ENCODE measurements at places on chromosomes 4 and X.

DNA sequence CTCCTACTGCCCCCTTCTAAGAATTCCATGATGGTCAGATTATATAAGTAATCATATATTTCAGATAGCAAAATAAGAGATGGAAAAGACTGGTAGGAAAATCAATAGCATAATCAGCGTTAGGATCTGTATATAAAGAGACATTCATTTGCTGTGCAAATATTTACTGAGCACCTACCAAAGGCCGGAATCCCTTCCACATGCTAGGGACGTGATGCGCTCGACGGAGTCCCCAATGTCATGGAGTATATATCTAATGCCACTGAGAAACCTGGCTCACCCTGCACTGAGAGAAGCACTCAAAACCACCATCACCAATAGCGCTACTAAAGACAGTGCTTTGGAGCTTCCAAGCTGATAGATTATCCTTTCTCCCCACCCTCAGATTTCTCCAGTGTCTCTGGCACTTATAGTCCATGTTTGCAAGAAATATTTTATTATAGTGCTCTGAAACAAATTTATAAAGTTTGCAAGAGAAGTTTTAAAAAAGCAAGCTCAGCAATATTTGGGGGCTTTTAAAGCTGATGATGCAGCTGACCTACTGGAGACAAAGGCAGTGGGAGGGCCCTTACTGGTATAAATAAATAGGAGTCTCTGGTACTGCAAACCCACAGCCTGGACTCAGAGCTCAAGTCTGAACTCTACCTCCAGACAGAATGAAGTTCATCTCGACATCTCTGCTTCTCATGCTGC lies at the start of gene CXCL13:
Gene CXCL13 (plus strand): TSS at position 611 of the 693 bp plus-strand sequence. CDS start 46 bp downstream, at position 657.
- no peak for DNase-seq

GRCh38 chr4:73603271-73603710 lies 16.9 kb downstream of the RASSF6 start:
- no peak for DNase-seq

DNA sequence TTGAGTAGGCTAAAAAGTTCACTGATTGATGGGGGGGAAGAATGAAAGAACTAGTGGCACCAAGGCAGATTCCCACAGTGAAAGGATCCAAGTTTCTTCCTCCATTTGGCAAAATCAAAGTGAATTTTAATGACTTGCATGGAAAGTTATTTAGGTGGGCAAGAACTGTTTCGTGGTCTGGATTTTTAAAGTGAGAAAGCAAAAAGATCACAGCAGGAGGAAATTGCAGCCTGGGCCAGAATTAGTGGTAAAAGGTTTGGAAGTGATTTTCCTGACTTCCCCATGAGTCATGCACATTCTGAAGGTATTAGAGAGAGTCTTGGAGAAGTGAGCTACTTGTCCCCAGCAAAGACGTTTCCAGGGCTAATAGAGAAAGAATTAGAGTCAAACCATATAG lies 207.8 kb downstream of the ANTXR2 start:
- DNase-seq: no peak

DNA sequence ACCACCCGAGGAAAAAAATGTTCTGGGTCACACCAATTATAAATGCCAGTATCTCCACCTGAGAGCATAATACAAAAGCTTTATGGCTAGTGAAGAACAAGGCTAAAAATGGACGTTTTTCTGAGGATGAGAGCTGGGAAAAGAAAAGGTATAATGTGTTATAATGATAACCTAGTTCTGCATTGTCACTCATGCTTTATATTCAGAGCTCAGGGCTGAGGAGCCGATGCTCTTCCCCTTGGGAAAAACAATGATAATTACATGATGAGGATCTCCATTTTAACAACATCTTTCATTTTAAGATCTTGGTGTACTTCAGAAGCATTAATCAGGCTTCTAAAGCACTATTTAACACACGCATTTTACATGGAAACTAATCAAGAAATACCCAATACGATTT lies 333.7 kb downstream of the UNC5C start:
- DNase-seq: no peak

GRCh38 chr4:182189103-182189878 lies 53.9 kb upstream of the TENM3 start:
- DNase-seq: no peak

- no peak for DNase-seq
Observed at GRCh38 chrX:101416691-101417090, 8.7 kb downstream of the HNRNPH2 start.

- no peak for DNase-seq
Observed at GRCh38 chr4:24322995-24323394, 261.4 kb downstream of the DHX15 start.

- DNase-seq: peak; percentile 49
Observed at GRCh38 chr4:128386761-128387599, 99.4 kb upstream of the PGRMC2 start.

DNA sequence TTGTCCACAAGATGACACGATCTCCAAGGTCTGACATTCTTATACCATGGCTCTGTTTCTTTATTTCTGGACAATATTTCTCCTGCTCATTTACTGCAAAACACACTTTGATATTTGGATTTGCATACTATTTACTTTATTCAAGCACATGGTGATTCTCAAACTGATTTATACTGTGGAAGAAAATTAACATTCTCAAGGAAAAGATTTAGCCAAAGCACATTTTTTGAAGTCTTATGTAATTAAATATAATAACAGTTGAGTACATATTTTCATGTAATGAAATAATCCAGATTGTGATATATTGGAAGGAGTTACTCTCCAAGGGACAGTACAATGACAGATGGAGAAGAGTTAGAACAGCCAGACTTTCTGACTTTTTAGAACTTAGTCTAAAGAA lies 155.8 kb upstream of the CT83 start:
- no peak for DNase-seq

GRCh38 chrX:71872542-71873458 lies 37.8 kb upstream of the NHSL2 start:
- no peak for DNase-seq

- no peak for DNase-seq
Observed at GRCh38 chr4:164648849-164649212, 105.1 kb upstream of the SMIM31 start.

GRCh38 chr4:182923366-182923765 lies 6.2 kb upstream of the DCTD start:
- no peak for DNase-seq

- DNase-seq: no peak
Observed at GRCh38 chr4:174387721-174388120, 104.0 kb downstream of the CEP44 start.

DNA sequence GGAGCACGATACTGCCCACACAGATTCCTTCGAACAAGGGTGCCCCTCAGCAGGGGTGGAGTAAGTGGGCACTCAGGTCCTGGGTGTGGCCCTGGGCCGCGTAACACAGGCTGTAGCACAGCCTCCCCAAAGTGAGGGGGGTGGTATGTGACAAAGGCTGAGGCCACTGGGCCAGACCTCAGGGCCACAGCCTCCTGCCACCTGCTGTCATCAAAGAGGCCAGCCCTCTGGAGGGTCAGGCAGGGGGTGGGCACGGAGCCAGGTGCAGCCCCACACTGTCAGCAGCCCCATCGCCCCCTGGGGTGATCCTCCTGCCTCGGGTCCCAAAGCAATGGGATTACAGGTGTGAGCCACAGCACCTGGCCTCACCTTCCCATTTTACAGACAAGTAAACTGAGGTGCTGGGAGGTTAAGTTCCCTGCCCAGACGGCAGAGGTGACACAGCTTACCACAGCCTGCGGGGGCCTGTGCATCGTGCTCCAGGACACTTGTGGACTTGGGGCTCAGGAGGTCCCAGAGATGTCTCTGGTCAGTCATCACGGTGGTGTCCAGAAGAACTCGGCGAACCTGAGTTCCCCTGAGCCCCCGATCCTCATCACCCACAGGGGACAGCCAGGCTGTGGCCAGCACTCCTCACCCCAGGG lies 27.5 kb upstream of the MXD4 start:
- no peak for DNase-seq

DNA sequence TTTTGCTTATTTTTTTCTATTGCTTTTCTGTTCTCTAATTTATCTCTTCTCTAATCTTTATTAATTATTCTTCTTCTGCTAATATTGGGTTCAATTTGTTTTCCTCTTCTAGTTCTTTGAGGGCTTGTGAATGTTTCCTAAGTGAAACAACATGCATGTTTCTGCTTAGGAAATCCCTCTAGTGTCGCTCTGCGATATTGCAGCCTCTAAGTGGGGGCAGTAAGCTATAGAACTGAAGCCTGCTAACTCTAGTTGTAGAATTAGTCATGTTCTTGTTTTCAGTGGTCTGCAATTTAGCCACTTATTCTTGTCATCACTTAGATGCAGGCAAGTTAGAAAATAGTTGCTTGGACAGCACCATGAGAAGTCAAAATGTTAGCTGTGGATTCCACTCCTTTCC lies 222.6 kb downstream of the SPIN4 start:
- no peak for DNase-seq

DNA sequence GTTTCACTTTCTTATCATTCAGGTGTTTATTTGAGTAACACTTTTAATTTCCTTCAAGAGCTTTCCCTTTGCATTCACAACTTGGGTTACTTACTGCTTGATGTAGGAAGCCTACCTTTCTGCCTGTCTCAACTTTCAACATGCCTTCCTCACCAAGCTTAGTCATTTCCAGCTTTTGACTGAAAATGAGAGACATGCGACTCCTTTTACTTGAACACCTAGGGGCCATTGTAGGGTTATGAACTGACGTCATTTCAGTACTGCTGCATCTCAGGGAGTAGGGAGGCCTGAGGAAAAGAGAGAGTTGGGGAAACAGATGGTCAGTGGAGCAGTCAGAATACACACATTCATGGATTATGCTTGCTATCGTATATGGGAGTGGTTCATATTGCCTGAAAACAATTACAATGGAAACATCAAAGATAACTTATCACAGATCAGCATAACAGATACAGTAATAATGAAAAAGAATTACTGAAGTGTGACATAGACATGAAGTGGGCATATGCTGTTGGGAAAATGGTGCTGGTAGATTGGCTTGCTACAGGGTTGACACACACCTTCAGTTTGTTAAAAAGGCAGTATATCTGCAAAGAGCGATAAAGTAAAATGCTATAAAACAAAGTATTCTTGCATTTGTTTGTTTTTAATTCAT lies 25.7 kb downstream of the USP53 start:
- no peak for DNase-seq

GRCh38 chr4:138904793-138905192 lies 110.8 kb upstream of the NOCT start:
- no peak for DNase-seq

DNA sequence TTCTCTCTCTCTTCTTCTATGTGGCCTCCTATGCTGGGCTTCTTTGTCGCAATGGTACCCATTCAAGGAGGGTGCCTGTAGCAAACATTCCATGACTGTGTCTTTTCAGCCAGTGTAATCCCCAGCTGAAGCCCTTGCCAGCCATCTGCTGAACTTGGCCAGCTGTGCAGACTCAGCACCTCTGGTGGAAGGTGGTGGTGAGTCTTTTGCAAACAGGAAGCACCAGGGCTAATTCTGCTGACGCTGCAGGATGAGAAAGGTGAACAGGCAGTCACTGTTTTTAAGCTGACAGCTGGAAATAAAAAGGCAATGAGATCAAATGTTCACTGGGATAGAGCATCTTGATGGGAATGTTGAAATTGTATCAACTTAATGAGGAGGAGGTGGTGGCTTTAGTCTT lies 298.7 kb upstream of the CLNK start:
- DNase-seq: no peak

- no peak for DNase-seq
Observed at GRCh38 chrX:94576367-94577004, 902.5 kb downstream of the FAM133A start.

DNA sequence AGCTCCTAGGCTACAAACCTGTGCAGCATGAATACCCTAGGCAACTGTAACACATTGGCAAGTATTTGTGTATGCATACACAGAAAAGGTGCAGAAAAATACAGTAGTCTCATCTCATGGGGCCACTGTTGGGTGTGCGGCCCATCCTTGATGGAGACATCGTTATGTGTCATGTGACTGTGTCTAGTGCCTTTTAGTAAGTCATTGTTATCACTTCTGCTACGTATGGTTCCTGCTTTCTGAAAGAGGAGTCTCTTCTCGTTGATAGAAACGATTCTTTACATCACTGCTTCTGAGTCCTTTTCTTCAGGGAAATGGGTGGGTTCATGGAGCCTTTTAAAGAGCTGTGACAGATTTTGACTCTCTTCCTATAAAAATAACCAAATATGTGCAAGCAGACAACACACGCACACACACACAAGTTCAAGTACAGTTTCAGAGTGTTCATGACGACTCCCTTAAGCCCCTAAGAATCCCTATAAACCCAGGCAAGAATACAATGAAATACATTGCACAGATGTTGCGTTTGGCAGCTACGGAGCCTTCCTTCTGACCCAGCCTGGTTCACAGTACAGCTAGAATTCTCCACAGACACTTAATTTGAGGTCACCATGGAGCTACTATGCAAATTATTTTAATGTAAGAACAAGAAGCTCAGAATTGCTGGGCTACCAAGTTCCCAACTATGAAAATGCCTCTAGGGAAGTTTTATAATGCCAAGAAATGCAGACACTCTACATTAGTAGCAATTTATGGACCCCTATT lies 10.2 kb upstream of the STK32B start:
- no peak for DNase-seq

DNA sequence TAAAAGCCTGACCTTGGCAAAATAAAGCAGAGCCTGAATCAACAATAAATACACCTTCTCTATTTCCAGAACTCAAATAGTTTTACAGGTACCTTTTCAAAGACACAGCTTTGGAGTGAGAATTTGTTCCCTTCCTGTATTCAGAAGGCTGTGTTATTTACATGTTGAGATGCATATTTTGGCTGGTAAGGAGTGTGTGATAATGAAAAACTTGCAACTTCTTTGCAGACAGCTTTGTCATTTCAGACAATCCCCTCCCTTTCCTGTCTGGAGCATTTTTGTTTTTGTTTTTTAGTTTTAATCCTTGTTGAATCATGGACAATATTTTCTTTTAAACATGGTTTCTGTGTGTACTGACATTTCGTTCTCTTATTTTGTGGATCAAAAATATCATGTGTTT lies 493.8 kb downstream of the FAT4 start:
- no peak for DNase-seq

DNA sequence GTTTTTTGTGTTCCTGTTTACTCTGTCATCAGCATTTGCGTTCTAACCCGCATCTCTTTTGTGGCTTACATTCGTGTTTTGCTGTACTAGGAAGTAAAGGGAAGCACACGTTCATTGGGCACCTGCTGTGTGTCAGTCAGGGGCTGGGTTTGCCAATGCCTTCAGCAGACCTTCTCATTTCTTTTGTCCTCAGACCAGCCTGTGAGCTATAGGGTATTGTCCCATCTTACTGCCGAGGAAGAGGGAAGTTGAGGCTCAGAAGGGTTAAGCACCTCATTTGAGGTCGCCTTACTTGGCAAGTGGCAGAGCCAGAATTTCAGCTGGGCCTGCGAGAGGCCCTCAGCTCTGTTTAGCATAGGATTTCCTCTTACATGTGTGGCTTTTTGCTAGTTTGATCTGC lies 8.7 kb downstream of the TBC1D14 start:
- no peak for DNase-seq

- no peak for DNase-seq
Observed at GRCh38 chr4:39641451-39641850, 2.8 kb upstream of the SMIM14 start.

- DNase-seq: no peak
Observed at GRCh38 chr4:77147079-77147782, 9.8 kb upstream of the CCNG2 start.

Measured in NCI-H1105 (cell line).